Cerebellar nuclear complex (tissue), 1 donor: ENCODE measurements at places on chromosomes 12 and 14.

- no peak for DNase-seq
Measured at GRCh38 chr14:99241325-99242010, 30.5 kb downstream of the BCL11B start.

- DNase-seq, result no peak
Measured at GRCh38 chr14:56195704-56196103, 77.5 kb downstream of the PELI2 start.

- no peak for DNase-seq
Measured at GRCh38 chr14:104424406-104425072, 155.0 kb upstream of the C14orf180 start.

GRCh38 chr14:94330857-94331256 is 7.7 kb upstream of the SERPINA6 start:
- no peak for DNase-seq

DNA sequence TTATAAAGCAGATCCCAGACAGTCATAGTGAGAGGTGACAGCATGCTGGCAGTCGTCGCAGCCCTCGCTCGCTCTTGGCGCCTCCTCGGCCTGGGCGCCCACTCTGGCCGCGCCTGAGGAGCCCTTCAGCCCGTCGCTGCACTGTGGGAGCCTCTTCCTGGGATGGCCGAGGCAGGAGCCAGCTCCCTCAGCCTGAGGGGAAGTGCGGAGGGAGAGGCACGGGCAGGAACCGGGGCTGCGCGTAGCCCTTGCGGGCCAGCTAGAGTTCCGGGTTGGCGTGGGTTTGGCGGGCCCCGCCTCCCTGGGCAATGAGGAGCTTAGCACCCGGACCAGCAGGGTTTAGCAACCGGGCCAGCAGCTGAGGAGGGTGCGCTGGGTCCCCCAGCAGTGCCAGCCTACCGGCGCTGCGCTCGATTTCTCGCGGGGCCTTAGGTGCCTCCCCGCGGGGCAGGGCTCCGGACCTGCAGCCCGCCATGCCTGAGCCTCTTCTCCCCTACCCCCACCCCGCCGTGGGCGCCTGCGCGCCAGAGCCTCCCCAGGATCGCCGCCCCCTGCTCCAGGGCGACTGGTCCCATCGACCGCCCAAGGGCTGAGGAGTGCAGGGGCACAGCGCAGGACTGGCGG is 451.2 kb upstream of the DCN start:
- DNase-seq, result no peak

DNA sequence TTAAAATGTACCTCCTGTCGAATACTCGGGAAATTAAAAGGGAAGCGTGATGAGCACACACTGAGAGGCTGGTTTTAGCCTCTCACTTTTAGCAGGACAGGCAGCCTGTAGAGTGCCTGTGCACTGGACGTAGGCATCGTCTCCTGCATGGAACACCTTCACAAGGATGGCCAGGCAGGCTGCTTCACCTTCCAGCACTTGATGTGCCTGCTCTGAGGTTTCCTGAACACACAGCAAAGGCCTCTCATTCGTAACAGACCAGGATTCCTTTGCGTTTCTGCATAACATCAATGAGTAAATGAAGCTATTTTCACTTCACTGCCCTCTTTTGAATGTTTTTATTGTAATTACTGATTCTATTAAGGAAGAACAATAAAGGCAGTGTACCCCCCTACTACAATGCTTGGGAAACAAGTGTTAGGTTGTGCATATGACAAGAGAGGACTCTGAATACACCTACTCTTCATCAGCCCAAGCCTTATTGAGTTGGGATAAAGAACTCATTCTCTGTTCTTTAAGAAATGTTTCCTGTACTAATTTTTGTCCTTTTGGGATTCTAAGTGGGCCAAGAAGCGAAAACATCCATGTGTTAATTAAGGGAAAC is 1077.6 kb upstream of the FOXG1 start:
- no peak for DNase-seq

DNA sequence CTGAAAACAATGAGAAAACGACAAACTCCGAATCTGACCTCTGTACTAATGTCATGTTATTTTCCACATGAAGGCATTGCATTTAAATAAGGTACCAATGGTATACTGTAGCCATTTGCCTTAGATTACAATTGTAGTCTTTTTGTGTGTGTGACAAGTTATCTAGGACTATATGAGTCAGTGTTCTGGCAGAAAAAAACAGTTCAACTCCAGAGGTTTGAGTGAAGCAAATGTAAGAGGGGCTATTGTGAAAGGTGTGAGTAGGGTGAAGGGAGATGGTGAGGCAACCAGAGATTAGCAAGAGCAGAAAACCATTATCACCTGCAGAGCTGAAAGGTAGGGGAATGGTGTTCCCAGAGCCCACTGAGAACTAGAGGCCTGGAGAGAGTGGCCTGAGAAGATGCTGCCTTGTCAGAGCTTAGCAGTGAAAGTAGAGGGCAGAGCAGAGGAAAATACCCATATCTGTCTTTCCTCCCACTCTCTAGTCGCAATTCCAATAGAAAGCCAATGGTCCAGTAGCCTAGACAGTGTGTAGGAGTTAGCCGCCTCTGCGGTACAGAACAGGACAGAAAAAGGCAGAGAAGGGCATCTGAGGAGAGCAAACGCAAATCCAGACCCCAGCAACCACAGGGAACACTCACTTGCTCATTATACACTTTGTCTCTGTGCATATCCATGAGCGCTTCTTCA is 112.2 kb downstream of the DYRK2 start:
- DNase-seq, result no peak

DNA sequence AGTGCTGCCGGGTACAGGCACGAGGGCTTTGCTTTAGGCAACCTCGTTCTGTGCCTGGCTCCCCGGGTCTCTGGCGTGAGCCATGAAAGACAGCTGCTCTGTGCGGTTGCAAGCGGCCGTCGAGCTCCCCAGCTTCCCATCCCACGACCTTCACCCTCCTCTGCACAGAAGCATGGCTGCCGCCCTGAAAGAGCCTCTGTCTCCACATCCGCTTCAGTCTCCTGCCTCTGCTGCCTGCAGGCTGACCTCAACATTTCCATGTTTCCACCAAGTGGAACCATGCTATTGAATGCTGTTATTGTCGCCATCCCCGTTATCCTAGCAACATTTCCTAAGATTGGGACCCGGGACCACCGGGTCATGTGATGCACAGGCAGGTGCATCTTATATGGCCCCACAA is 57.1 kb downstream of the KDM2B start:
- no peak for DNase-seq

- no peak for DNase-seq
Measured at GRCh38 chr12:25384893-25385248, 134.1 kb upstream of the KRAS start.

GRCh38 chr14:50955373-50956043 is 11.2 kb upstream of the PYGL start:
- no peak for DNase-seq

DNA sequence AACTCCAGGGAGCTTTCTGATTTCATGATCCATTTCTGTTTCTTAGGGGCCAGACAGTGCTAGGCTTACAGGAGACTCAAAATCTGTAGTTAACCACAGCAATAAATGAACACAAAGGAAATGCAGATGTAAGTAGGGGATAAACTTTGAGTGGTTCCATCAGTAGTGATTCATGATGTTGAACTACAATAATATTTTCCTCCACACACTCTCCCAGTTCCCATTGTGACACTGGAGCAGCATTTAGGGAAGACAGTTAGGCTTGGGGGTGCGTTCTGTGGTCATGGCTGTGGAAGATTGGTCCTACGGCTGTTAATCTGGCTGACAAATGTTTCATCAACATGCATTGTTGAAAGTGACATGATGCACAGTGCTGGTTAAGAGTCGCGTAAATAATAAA is 66.9 kb downstream of the HMGA2 start:
- DNase-seq, result no peak

- DNase-seq, result no peak
Measured at GRCh38 chr12:68755536-68756243, 9.7 kb downstream of the SLC35E3 start.

- DNase-seq, result no peak
Measured at GRCh38 chr14:35333797-35334743, 41.9 kb downstream of the PSMA6 start.

DNA sequence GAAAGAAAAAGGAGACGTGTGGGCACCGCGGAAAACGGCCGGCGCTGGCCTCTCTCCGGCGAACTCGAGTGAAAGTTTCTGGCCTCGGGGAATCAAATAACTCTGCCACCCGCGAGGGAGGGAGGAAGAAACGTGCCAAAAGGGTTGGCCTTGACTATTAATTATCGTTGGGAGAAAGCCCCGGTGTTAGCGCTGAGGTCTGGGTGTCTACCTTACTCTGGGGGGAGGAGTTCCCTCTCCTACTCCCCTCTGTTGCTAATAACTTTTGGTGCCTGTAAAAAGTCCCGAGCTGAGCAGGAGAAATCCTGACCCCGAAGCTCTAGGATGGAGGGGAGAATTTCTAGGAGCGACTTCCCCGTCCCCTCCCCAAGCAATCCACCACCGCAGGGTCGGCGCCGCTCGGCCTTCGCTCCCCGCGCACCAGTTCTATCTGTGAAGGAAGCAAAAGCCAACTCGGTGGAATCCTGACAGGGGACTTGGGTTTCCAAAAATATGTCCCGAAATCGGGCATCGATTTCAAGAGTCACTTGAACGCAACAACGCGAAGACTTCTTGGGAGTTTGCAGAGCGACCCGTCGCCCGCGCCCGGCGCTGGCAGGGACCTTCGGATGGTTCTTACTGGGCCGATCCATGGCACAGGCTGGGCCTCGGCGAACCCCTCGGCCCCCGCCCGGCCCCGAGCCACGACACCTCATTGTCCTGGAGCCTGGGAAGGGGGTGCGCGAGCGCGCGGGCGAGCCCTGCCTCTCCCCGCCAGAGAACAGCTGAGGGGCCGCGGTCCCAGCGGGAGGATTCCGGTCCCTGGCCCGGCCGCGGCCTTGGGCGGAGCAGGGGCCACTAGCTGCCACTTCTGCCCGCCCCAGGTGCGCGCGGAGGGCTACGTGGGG is 1.7 kb downstream of the OTX2 start:
- no peak for DNase-seq

- no peak for DNase-seq
Measured at GRCh38 chr12:69783365-69783764, 41.7 kb upstream of the MYRFL start.

GRCh38 chr14:29895591-29896083 is 32.0 kb downstream of the PRKD1 start:
- no peak for DNase-seq

GRCh38 chr12:75020068-75020557 is 189.5 kb downstream of the KCNC2 start:
- DNase-seq, result no peak

- DNase-seq, result no peak
Measured at GRCh38 chr14:98564006-98564405, 708.0 kb downstream of the BCL11B start.
